Sigmoid colon (tissue), 7 donors: ENCODE measurements at places on chromosomes 3 and 15. TPM values are rescaled to one million over a fixed set of nuclear protein-coding genes. Genes with fewer than 3 reads are reported as not detected.

DNA sequence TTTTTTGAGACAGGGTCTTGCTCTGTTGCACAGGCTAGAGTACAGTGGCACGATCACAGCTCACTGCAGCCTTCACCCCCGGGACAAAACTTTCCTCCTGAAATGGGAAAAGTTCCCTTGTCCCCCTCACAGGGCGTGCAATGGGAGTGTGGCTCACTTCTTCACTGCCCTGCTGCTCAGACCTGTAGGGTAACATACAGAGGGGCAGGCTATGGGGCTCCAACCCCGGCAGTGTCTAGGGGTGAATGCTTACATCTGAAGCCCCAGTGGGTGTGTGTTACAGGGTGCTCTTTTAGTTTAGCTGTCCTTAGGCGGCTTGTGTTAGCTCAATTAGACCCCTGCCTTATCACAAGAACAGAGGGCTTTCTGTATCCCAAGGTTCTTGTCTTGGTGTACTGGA is 157.3 kb downstream of the RBPMS2 start:
- no peak for DNase-seq

Gene CD96
- total RNA-seq: 2.3 TPM

Gene TLR9
- total RNA-seq: 0.55 TPM

Gene GOLGA6L4
- 5.0 TPM for total RNA-seq

Gene SPATA12
- not detected for total RNA-seq
